ENCODE measurements at places on chromosomes 6 and 20.

DNA sequence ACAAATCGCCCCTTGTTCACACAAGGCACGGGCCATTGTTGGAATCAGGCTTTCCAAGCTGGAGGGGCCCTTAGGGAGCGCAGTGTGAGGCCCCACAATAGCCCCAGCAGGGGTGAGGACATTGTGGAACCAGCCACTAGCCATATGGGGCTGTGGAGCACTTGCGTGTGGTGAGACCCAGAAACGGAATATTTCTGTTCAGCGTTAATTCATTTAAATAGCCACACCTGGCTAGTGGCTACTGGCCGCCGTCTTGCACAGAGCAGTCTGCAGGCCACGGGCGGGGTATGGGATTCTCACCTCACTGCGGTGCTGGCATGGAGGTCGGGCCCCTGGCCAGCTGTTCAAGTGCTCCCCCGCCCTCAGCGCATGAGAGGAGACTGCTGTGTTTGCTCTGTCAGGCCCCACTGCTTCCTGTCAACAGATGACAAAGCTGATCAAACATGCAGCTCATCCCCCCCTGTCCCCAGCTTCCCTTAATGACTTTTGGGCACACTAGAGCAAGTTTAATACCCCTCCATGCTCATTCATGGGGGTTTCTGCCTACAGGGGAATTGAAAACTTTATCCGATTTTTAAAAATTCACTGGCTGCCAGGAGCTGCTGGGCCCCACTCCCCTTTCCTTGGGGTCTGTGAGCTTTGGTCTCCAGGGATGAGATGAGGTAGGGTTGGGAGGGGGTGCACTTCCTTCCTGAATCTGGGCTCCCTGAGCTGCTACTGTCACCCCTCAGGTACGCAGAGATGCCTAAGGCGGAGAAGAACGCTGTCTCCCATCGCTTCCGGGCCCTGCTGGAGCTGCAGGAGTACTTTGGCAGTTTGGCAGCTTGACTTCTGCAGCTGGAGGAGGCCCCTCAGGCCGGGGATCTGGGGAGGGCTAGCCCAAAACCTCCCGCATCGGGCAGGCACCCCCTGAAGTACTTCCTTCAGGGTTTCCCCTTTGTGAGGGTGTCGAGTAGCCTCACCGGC, 13.6 kb downstream of the ITPA start:
- DNase-seq, result no peak

DNA sequence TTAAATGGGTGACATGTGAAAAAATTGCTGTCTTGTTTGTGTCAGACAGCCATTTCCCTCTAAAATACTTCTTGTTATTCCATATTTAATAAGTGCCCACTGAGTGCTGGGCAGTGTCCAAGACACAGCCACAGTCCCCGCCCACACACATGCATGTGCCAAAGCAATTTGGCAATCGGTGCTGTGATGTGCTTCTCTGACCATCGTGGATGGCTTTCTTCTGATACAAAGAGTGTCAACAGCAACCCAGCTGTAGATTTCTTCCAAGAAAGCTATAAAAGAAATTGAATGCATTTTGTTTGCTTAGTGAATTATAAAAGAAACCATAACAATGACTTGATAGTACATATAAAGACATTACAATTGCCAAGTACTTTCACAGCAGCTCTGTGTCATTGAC, 140.5 kb upstream of the ATXN1 start:
- peak; percentile 5 for DNase-seq

- no peak for DNase-seq
Measured at GRCh38 chr6:11976489-11976888, 35.6 kb upstream of the HIVEP1 start.

- no peak for DNase-seq
Measured at GRCh38 chr6:146962329-146962728, 241.9 kb upstream of the STXBP5 start.

DNA sequence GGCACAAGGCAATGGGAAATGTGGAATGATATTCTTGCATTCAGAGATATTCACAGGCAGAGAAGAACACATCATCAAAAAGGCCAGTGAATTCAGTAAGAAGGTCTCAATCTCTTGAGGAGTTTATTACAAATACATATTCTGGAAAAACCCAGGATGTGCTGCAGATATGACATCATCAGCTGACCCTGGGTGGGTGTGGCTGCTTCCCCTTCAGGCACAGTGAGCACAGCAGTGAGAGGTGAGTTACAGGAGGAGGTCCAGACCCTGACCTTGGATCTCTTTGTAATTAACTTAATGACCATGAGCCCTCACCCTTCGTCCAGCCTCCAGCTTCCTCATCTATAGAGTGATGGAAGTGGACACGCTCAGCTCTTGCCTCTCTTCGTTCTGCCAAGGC, 147.5 kb upstream of the SYNDIG1 start:
- DNase-seq, result no peak

All from hippocampal formation (tissue), 2 donors.